MG63 (cell line): ENCODE measurements at places on chromosomes 12 and 14.

GRCh38 chr12:64173456-64173855 lies 48.6 kb downstream of the KICS2 start:
- no peak for DNase-seq

DNA sequence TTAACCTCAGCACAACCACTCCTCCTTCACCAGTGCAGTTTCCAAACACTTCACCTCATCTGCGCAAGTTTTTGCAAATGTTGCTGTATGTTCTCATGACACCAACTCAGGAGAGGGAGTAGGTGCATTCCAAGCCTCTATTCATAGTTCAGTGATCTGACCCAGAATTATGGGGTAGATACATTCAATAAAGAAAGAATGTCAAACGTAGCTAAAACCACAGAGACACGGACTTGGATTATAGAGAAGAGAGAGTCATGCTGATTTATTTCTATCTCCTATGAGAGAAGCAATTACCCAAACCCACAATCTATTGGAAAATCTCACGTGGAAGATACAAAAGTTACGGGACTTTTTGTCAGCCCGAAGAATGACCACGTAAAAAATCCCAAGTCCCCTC lies 1006.0 kb upstream of the TMEM132C start:
- DNase-seq, result no peak

- DNase-seq, result no peak
These were observed 603 bp upstream of the LRR1 start for GRCh38 chr14:49598189-49598484.

DNA sequence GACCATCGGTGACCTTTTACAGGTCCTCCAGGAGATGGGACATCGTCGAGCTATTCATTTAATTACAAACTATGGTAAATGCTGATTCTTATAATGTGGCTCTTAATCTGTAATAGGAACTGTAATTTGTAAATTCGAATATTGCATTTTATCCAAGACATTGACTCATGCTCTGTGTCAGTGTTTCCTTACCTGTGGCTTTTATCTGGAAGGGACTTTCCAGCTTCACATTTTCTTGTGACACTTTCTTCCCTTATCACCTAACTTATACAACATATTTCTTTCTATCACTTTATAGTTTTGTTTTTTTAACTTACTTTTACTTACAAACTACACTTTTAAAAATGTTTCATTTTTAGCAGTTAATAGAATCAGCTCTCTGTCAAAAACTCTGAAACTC lies 14.8 kb downstream of the IRAK3 start:
- no peak for DNase-seq

GRCh38 chr12:124477107-124477915 lies 90.1 kb downstream of the NCOR2 start:
- no peak for DNase-seq

GRCh38 chr12:29710104-29710503 lies 73.6 kb downstream of the TMTC1 start:
- DNase-seq, result no peak

DNA sequence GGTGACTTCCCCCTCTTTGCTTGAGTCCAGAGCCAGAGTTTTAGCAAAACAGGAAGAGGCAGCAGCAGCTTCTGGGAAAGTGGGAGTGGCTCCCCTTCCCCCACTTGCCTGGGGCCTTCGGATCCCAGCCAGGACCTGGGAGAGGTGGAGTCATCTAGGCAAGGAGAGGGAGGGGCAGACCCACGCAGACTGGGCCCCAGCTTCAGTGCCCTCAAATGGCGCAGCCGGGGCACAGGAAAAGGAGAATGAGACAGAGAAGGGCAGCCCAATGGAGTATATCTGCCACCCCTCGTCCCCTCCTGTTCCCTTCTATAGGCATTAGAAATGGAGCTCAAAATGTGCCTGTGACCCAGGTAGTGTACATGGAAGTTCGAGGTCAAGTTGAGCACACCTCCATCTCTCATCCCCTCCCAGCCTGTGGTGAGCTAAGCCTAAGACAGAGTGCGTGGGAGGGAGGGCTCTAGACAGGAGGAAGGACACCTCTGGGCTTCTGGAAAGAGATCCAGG lies 9.3 kb upstream of the HDAC7 start:
- DNase-seq, result peak; percentile 63

DNA sequence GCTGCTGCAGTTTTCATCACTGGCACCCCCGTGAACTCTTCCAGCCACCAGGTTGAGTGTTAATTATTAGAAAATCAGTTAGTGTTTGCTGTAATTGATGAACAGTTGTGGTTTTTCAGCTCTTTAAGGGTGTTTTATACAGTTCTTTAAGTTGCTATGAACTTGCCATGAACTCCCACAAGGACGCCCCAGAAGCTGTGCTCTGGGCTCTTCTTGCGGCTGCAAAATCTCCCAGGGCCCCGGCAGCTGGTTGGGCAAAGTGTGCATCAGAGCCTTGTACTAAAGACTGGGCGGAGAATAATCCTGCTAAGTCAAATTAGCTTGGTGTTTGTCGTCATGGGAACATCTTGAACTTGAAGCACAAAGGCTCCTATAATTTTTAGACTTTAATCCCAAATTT lies 82.2 kb downstream of the EML1 start:
- no peak for DNase-seq

- no peak for DNase-seq
These were observed 22.7 kb downstream of the SMCO2 start for GRCh38 chr12:27469176-27469736.

- no peak for DNase-seq
These were observed 246.2 kb upstream of the GRIP1 start for GRCh38 chr12:66925083-66925482.

DNA sequence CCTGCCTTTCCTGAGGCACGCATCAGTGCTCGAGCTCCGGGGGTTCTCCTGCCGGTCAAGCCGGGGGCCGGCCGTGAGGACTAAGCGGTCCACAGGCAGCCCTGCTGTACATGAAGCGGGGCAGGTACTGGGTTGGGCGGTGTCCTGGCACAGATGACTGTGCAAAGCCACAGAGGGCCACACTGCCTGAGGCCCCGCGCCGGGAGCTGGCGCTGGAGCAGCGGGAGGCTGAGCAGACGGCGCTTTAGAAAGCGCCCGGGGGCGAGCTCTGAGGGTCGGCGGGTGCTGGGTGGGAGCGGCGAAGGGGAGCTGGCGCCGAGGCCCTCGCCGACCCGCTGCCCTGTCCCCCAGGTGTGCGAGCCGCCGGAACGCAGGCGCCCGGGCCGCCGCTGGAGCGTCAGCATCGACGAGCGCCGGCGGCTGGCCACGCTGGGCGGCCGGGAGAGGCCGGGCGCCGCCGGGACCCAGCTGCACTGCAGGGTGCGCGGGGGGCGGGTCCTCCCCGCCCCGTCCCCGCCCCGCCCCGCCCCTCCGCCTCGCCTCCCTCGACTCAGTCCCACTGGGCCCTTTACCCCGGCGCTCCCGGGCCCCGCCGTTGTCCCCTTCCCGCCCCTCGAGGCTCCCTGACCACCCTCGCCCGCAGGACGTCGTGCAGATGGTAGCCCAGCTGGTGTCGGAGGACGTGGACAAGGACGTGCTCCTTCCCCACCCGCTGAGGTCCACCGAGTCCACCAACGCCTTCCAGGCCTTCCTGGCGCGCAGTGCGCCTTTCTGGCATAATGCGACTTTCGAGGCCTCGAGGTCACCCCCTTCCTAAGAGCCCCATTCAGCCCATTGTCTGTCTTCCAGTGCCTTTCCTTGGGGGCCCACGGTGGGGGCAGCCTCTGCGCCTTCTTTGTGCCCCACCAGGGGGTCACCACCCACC lies 8.3 kb upstream of the MTA1 start:
- DNase-seq, result no peak

- no peak for DNase-seq
These were observed 239.2 kb downstream of the PAX9 start for GRCh38 chr14:36900846-36901245.

DNA sequence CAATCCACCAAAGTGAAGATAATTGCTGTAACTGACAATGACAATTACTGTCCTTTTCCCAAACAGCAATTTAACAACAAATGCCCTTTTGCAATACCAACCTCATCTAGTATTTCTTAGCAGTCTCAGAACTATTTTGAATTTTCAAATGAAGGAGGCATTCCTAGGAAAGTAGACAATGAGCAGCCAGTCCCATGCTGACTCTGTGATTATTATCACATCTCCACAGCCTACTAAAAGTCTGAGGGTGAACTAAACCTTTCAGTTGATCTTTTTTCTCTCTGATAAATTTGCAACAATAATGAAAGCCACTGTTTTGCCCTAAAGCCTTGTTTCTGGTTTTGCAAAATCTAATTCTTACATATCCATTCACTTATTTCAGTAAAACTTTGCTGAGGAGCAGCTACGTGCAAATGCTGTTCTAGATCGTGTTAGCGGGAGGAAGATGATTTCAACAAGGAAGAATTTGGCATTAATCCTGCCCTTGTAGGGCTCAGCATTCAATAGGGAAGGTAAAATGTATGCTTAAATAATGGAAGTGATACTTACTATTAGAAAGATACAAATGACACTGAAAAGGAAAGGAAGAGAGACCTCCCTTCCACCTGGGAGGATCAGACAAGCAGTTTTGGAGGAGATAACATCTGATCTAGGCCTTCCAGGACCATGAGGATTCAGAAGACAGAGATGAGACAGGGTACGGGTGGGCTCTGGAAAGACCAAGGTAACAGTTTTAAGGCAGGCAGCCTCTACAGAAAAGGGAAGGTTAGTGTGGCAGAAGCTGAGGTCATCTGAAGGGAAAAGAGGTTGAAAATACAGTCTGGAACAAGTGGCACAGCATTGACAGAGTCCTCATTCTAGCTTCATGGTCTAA lies 47.4 kb downstream of the SLC38A1 start:
- no peak for DNase-seq

- DNase-seq, result no peak
These were observed 363.6 kb downstream of the AEBP2 start for GRCh38 chr12:19802915-19803314.

- no peak for DNase-seq
These were observed 299.7 kb upstream of the RGS6 start for GRCh38 chr14:71632440-71632946.

DNA sequence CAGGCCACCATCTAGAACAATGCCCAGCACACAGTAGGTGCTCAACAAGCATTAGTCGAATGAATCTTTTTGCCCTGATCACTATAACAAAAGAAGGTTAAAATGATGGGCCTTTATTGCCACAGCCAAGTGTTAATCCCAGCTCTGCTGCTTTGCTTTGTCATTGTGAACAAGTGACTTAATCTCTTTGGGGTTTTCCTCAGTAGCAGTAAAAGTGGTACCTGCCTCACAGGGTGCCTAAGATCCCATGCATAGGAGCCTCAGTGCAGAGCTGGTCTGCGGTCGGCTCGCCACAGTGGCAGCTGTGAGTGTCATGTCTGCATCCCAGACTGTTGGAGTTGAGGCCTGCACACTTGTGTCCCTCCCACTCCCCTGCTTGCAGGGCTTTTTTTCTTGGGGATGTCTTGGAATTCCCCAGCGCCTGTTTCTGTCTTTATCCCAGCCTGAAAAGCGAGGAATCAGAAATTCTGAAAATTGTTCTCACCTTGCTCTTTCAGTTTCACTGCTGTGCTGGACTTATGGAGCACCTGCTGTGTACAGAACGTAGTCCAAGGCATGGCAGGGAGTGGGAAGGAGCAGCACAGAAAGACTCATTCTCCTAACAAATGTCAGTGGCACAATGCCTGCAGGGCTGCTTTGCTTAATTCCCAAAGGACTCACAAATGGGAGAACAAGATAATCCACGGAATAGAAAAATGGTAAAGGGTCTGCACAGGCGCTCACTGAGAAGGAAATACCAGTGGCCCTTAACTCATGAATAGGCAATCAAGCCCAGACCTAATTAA lies 90.8 kb downstream of the EML1 start:
- no peak for DNase-seq

DNA sequence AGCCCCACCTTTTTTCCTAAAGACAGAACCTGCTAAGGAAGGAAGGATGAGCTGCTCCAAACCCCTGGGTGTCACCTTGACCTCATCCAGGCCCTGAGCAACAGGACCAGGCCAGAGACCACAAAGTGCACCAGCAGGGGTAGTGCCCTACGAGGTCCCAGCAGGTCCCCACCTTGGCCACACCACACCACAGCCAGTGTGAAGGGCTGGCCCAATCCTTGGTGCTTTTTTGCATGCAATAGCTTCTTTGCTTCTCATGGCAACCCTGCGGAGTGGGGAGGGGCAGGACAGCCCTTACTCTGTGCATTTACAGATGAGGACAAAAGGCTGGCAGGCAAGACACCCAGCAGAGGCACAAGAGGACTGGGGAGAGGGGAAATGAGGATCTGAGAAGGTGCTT lies 352.6 kb downstream of the BCL11B start:
- DNase-seq, result no peak

GRCh38 chr12:118328486-118329330 lies 44.0 kb downstream of the TAOK3 start:
- DNase-seq, result no peak

DNA sequence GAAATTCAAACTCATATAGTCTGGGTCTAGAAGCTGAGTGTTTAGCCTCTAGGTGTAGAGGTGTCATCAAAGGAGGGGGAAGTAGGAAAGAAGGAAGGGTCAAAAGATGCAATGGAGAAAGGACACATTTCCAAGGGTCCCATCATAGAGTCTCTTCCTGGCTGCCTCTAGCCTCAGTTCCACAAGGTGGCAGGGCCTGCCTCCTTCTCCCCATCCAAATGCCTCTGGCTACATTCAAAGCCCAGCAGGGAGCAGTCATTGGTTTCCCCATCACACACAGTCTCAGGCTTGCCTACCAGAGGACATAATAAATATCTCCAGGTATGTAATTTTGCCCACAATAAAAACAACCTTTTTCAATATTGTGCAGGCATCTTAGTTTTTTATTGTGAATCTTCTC lies 2.1 kb upstream of the CCT2 start:
- peak; percentile 11 for DNase-seq

DNA sequence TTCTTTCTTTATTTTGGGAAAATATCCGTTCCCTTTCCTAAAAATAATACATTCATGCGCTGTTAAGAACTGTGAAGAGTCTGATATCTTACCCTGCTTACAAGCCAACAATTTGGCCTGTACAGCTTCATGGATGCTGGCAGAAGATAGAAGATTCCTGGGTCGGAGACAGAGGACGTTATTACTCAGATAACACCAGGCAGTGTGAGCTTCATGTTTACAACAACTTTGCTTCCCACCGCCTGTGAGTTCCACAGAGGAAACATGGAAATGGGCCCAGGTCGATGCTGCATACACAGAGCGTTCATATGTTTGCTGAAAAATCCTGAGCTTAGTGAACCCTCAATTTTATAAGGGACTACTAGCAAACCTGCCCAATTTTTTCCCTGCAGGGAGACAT lies 705.6 kb upstream of the SEL1L start:
- no peak for DNase-seq

DNA sequence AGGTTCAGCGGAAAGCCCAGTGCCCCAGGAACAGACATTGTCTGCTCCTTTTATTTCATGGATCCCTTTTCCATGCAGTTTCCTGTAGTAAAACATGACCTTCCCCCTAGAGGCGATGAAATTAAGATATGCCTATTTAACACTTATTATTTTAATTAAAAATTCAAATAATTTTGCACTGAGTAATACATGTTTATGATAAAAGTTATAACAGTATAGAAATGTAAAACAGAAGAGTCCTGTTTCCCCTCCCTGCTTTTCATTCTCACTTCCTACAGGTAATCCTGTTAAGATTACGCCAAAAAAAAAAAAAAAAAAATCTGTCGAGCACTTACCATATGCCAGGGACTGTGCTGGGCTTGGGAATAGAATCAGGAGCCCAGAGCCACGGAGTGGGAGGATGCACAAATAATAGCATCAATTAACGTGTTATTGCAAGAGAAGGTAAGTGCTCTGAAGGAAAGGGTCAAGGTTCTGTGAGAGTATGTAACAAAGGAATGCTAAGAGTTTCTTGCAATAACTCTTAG lies 830 bp upstream of the LPCAT3 start:
- no peak for DNase-seq
